Activated CD8-positive, alpha-beta memory T cell treated with anti-CD3 and anti-CD28 coated beads for 1 hour (primary cell): ENCODE measurements at places on chromosomes 1 and 21.

- no peak for DNase-seq
Observed at GRCh38 chr1:209319057-209319432, 264.5 kb upstream of the CAMK1G start.

DNA sequence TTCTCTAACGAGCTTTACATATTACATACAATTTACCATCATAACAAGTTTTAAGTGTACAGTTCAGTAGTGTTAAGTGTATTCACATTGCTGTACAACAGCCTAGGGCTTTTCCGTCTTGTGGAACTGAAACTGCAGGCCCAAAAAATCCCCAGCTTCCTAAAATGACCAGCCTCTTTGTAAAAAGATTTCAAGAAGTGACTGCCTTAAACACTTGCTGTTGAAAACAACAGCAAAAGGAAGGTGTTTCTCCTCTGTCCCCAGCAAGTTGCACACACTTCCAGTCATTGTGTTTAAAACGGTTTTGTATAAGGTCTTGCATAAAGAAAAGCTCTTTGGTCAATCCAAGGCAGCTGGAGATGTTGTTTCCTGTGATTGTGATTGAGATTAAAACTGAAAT is 16.0 kb upstream of the GBP1 start:
- no peak for DNase-seq

DNA sequence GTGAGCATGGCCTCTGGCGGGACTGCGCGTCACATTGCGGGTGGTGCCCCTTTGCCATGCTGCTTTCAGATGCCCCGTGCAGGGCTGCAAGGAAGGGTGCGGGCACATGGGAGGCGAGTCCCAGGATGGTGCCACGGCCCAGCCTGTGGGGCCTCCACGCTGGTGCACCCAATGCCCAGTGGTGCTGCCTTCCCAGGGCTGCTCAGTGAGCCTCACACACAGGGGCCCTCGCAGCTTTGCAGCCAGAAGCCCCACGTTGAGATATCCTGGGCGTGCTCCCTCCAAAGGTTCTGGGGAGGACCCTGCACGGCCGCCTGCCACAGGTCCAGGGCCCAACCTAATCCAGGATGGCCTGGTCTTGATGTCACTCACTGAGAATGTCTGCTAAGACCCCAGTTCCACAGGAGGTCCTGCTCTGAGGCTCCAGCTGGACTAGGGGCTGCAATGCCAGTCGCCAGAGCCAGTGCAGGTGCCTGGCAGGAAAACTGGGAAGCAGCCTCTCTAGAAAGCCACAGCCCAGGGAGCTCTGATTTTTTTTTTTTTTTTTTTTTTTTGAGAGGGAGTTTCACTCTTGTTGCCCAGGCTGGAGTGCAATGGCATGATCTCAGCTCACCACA is 34.1 kb upstream of the PRSS38 start:
- no peak for DNase-seq

- peak; percentile 22 for DNase-seq
Observed at GRCh38 chr1:167401260-167401873, 117.0 kb downstream of the CD247 start.

GRCh38 chr1:116243333-116244054 is 129.6 kb upstream of the ATP1A1 start:
- DNase-seq = no peak

DNA sequence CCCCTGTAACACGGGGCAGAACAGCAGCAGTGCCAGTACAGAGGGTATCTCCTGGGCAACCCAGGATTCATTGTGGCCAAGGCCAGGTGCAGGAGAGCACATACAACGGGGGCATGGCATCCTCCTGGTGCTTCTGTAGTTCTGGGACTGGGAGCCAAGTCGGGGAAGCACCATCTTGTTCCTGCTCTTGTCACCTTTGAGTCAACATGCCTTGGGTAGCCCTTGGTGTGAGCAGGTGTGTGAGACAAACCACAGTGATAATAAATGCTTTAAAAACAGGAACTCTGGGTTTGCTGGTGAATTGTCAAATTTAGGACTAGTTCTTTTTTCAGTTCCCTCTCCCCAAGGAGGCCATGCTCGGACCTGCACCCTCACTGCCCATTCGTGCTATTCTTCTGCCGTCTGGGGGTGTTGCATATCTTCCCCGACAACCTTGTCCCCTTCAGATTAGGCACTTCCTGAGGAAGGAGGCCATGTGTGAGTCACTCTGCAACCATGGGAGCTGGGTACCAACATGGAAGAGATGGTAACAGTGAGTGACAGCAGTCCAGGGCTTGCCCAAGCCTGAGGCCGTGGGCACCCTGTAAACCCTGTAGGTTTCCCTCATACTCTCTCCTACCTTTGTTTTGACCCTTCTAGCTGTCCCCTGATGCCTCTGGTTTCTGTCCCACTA is 150.2 kb downstream of the GRIK3 start:
- DNase-seq = no peak

- no peak for DNase-seq
Observed at GRCh38 chr1:77279929-77280328, 1.9 kb upstream of the AK5 start.

DNA sequence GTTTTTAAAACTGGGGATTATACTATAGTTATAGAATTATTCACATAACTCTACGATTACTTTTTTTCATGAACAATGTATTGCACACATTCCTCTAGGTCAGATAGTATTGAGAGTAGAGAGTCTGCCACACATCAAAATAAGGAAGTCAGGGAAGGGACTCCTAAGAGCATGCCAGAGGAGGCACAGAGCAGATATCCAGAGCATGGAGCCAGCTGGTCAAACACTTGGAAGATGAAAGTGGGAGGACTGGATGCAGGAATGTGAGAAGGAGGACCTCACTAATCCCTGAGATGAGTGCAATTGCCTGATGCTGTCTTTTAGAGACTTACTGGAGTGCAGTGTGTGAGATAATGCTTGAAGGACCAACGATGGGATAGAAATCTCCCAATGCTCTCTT is 9.6 kb upstream of the RFX5 start:
- DNase-seq = no peak

DNA sequence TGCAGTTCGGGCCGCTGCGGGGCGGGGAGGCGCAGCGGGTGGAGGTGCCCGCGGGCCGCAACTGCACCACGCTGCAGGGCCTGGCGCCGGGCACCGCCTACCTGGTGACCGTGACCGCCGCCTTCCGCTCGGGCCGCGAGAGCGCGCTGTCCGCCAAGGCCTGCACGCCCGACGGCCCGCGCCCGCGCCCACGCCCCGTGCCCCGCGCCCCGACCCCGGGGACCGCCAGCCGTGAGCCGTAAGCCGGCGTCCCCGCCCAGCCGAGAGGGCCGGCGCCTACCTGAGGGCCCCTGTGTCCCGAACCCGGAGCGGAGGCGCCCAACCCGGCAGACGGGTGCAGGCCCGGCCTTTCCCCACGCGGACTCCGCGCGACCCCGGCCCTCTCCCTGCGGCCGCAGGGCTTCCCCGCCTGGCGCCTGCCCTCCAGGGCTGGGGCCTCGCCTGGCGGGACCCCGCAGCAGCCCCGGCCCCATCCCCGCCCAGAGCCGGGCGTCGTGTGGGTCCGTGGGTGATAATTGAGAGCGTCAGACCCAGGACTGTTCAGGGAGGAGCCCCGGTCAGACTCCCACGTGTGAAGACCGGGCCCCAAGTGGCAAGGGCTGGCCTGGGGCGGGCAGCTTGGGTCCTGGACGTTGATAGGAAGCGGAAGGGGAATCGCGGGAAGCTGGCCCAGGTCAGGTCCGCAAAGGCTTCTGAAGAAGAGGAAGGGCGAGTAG is 4.2 kb downstream of the VWA1 start:
- no peak for DNase-seq

- no peak for DNase-seq
Observed at GRCh38 chr1:80053613-80054012, 1047.1 kb upstream of the ADGRL4 start.

DNA sequence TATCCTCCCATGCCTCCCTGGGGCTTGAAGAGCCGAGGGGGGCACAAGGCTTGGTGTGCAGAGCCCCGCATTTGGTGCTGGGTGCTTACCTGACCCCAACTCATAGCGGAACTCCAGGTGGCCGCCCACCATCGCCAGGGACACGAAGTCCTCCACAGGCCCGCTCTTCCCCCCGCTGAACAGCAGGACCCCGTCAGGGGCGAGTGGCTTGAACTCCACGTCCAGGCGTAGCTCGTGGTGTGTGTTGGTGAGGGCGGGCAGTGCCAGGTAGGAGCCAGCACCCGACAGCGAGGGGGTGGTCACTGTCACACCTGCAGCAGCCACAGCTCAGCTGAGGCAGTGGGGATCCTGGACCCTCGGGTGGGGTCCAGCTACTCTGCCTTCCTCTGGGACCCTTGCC is 17.2 kb downstream of the LDLRAD2 start:
- DNase-seq = no peak

DNA sequence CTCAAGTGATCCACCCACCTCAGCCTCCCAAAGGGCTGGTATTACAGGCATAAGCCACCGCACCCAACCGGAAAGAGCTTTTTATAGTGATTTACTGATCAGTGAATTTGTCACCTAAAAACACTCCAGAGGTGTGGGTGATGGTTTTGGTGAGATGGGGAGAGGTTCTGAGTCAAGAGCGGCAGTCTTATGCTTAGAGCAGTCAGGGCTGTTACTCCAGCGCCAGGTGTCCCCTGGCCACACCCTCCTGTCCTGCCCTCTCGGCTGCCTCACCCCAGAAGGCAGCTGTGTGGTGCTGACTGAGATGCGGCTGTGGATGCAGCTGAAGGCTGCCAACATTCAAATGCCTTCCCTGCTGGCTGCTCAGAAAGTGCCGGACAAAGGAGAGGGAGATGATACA is 94.5 kb upstream of the LPGAT1 start:
- no peak for DNase-seq

GRCh38 chr21:33651965-33652680 is 9.8 kb downstream of the ITSN1 start:
- no peak for DNase-seq

- DNase-seq = no peak
Observed at GRCh38 chr1:39544327-39544726, 32.3 kb downstream of the PABPC4 start.

DNA sequence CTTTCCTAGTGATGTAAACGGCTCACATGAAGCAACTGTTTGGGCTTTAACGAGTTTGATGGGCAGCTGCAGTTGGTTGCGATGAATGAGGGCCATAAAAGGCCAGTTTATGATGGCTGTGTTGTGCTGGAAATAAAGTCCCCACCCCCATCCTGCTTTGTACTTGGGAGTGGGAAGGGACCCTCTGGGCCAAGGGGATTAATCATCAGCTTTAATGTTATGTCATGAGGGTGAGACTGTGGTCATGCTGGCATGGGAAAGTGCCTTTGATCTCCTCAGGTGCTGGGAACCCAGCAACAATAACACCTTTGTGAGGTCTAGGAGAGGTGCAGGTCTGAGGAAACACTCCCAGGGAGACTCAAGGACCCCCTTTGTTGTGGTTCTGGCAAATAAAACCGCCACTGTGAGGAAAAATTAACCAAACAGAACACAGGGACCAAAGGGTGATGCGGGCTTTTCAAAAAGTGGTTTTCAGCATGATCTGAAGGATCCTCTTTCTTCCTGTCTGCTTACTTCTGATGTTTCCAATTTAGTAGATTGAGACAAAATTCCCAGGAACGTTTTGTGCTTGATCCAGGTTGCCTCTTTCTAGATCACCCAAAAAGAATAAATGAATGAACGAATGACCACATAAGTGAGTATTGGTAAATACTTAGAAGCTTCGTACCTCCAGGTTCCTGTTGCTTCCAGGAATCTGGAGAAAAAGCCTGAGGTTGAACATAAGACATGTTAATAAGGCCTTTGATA is 257.8 kb upstream of the HOOK1 start:
- DNase-seq = no peak

- DNase-seq = no peak
Observed at GRCh38 chr1:26961826-26962225, 1.6 kb upstream of the KDF1 start.

GRCh38 chr1:246292571-246292970 is 214.5 kb downstream of the SMYD3 start:
- DNase-seq = no peak

GRCh38 chr1:150552128-150552910 is 3.1 kb downstream of the ADAMTSL4 start:
- no peak for DNase-seq

DNA sequence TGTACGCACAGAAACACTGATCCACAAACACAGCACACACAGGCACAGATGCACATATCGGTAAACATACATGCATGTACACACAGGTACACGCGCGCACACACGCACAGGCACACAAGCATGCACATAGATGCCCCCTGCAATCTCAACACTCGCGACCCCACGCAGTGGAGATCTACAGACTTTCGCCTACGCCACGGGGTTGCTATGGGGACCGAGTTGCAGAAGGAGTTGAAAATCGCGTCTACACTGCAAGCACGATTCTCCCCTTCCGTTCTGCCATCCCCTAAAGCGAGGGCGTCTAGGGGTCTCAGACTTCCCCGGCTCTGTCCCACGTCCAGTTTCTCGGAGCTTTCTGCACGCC is 826 bp downstream of the TRIM17 start:
- no peak for DNase-seq

DNA sequence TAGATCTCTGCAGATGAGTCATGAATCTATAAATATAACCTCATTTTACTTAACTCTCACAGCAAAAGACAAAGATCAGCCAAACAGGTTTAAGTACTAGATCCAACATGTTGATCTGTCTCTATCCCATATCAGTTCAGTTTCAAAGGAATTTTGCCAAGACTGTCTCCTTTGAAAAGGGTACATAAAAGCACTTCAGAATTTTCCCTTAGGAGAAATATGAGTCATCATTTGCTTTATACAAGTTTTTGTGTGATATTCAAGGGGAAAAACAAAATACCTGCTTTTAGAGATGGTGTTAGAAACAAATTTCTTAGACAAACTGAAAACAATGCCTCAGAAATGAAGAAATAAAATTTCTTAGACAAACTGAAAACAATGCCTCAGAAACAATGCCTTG is 73.5 kb upstream of the LRRC7 start:
- no peak for DNase-seq

DNA sequence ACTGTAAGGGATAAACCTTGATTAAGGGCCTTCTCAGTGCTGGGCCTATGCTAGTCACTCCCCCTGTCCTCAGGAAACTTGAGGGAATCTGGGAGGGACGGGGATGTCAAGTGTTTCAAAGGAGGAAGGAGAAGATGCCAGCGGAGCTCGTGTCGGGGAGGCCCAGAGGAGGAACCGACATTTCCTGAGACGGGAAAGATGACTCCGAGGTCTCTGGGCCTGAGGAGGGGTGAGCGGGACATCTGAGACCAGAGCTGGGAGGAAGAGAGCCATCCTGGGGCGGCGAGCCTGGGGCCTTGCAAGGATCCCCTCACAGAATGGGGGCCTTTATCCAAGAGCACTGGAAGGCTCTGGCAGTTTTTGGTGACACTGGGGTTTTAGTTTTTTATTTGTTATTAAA is 10.4 kb downstream of the SLC66A1 start:
- DNase-seq = no peak

GRCh38 chr1:67588178-67588855 is 96.7 kb upstream of the GADD45A start:
- DNase-seq = no peak

- no peak for DNase-seq
Observed at GRCh38 chr1:72006092-72006491, 276.2 kb downstream of the NEGR1 start.

DNA sequence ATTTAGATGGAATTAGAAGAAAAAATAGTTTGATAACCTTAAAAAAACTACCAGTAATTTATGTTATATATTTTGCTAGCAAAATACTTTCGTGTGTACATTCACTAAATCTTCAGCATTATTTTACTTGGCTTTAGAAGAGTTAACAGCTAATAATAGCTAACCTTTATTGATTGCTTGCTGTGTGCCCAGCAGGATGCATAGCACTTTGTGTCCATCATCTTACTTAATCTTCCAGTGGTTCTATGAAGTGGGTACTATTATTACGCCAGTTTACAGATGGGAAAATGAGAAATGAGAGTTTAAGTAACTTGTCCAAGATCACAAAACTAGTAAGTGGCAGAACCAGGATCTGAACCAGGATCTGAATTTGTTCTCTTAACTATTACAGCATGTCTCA is 41.7 kb upstream of the GPR25 start:
- no peak for DNase-seq
